ENCODE measurements at places on chromosomes 2 and 18.

DNA sequence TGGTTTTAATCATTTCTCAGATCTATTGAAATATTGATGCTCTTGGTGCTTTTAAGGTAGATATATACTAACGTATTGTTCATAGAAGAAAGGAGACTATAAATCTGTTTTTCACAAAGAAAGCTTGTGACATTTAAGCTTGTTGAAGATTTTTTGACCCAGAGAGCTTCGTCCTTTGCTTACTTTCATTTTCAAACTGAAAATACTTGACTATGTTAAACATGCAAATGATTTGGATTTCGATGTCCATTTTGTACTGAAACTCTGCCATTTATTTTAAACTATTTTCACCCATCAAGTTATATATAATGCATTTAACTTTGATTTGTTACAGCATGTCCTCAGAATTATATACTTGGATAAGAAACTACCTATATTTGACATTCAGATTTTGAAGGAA lies 85.2 kb downstream of the SLC4A10 start:
- no peak for DNase-seq

DNA sequence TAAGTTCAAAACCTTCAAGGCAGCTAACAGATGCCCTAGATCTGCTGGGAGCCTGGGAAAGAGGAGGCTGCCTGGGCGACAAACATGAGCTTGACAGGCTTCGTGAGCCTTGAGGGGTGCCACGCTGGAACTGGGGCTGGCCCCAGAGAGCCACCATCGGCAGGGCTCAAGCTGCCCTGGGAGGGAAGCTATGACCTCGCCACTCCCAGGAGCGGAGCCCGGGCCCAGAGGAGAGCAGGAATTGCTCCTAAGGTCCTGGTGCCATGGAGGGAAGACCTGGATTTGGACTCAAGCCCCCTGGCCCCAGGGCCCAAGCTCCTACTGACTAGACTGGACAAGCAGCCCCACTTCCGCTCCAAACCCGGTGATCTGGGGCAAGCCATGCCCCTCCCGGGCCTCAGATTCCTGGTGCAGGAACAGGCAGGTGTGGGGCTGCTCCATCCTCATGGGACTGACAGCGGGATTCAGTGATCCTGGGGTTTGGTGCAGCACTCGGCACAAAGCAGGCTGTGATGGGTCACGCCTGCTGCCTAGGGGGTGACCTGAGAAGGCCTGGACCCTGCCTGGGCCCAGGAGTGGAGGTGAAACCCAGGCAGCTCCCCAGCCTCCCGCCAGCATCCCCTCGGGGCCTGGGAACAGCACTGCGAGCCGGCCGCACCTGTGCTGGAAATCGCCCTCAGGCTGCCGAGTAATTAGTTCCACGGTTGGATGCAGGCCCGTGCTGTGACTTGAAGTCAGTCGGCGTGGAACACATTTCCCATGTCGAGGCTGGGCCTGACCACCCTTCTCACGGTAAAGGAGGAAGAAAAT lies 246.9 kb downstream of the NDUFA10 start:
- DNase-seq: no peak

- no peak for DNase-seq
Measured at GRCh38 chr2:54728669-54729120, 5.2 kb downstream of the EML6 start.

DNA sequence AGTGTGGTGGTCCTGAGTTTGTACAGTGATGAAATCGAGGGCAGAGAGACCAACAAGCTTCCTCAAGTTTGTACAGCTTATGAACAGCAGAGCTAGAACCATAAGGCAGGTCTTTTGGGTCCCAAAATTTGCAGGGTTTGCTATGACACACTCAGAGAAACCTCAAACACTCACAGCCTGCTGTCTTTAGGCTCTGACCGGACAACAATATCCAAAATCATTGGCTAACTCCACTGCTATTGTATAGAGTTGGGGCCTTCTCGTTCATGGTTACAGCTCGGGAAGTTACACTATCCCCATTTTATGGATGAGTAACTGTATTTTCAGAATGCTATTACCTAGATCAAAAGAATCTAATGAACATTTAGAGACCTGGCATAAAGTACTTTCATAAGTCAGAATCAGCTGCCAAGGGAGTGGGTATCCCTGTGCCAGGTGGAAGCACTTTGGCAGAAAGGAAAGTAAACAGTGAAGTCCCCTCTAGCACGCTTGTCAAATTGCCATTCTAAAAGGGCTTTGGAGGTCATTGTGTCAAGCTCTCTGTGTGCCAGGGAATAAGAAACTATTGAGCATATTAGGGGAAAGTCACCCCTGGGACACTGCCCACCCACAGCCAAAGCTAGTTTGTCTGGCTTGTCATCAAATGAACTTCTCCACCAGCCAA lies 331.8 kb downstream of the ALK start:
- DNase-seq: no peak

DNA sequence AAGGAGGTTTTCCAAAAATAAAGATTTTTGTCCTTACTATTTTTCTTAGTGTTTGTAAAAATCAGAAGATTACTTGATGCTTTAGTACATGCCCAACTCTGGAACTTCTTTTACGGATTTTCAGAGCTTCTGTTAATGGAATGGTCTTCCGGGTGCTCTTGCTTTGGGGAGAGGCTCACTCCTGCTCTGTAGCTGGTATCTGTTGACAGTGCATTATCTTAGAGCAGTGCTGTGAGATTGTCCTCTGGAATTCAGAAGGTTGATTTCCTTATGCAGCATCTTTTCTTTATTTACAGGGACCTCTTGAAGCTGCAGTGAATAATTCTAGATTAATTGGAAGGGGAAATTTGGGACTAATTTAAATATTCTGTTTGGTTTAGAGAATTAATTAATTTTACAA lies 4.6 kb downstream of the MAPRE2 start:
- no peak for DNase-seq

DNA sequence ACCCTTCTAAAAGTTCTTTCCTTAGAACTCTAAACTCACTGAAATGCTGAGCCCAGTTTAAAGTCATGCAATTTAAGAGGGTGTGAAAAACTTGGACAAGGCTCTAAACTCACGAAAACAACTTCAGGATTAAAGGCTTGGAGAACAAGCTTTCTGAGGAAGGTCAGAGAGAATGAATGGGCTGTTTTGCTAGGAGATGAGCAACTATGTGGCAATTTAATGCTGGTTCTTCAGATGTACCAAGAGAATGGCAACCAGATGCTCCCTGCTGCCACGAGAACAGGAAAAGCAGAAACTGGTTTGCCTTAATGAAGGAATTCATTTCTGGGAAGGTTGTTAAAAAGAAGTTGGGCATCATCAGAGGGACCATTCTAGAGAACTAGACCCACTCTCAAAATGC lies 77.8 kb upstream of the PMAIP1 start:
- DNase-seq: no peak

GRCh38 chr2:223488814-223489213 lies 113.3 kb downstream of the SCG2 start:
- DNase-seq: no peak

DNA sequence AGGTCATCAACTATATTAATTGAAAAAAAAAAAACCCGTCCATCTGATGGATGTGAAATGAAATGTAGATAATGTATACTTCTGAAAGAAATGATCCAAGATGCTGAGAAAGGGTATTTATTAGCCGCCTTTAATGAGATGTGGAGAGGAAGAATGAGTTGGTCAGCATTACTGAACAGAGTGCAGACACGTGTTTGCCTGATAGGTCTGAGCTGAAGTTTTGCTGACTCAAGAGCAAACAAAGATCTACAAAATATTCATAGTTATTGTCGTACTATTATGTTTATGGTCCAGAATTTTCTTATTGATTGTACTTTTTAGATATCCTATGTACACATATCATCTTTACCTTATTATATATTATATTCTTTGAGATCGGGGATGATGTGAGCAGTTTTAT lies 235.3 kb downstream of the RDH14 start:
- DNase-seq: no peak

DNA sequence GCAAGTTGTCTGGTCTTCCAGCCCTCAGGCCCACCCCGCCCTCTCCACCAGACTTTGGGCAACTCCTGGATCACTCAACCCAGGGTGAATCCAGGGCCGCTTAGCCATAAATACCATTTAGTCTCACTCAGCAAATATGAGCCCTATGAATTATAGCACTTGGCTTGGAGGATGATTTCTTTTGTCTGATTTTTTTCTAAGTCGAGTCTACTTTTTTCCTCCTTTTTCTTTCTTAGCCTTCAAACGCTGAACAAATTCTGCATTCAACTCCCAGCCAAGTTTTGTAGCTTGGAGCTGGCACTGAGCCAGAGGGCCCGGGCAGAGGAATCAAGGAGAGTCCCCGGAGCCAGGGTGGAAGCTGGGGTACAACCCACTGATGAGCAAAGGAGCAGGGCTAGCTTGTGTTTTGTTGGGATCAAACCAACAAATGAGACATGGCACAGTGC lies 48.7 kb downstream of the SERTAD2 start:
- DNase-seq: peak; percentile 40

GRCh38 chr18:33557706-33558105 lies 20.3 kb upstream of the ASXL3 start:
- DNase-seq: no peak

DNA sequence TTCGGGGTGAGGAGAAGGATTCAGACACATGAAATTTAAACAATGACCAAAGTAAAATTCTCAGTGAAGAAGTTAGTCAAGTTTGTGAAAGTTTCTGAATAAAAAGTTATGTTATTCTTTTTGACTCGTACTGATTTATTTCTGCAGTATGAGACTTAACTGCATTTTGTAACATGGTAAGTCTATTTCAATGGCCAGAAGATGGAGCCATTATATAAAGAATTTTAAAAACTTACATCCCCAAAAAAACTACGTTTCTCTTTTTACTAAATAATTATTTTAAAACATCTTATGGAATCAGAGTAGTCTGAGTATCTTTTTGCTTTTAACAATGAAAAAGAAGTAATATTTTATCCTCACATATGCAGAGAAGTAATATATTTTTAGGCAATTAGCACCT lies 51.4 kb upstream of the SCN1A start:
- no peak for DNase-seq

GRCh38 chr18:68676913-68677312 lies 38.0 kb downstream of the TMX3 start:
- DNase-seq: no peak

DNA sequence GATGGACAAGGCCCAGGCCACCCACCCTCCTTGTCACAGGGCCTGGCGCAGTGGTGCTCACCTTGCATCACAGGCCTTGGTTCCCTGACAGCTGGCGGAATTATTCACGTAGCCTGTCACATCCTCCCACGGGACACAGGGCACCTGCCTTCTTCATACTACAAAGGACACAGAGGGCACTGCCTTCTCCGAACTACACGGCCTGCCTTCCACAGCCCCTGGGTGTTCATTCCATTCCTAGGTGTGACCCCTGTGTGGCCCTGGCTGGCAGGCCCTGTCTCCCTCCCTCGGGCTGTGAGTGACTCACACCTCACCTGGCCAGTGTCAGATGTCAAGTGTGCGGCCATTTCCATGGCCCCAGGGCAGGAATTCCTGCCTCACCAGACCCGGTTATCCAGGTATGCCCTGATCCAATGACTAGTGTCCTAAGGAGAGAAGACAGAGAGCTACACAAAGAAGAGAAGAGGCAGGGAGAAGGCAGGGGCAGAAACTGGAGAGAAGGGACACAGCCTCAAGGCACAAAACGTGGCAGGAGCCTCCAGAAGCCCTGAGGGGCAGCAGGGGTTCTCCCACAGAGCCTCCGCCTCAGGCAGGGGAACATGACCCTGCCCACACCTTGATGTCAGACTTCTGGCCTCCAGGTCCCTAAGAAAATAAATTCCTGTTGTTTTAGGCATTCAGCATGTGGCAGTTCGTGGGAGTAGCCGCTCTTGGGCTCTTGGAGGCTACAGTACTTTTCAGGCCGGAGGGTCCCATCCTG lies 43.4 kb downstream of the MBP start:
- DNase-seq: peak; percentile 72

- no peak for DNase-seq
Measured at GRCh38 chr2:165214093-165214492, 10.2 kb upstream of the SCN3A start.

GRCh38 chr2:15548974-15549373 lies 12.2 kb downstream of the NBAS start:
- DNase-seq: no peak

GRCh38 chr2:132757002-132757589 lies 87.1 kb upstream of the LYPD1 start:
- no peak for DNase-seq

GRCh38 chr2:6314218-6314960 lies 551.3 kb downstream of the CMPK2 start:
- no peak for DNase-seq

GRCh38 chr2:119011162-119011909 lies 69.3 kb downstream of the MARCO start:
- DNase-seq: peak; percentile 69

DNA sequence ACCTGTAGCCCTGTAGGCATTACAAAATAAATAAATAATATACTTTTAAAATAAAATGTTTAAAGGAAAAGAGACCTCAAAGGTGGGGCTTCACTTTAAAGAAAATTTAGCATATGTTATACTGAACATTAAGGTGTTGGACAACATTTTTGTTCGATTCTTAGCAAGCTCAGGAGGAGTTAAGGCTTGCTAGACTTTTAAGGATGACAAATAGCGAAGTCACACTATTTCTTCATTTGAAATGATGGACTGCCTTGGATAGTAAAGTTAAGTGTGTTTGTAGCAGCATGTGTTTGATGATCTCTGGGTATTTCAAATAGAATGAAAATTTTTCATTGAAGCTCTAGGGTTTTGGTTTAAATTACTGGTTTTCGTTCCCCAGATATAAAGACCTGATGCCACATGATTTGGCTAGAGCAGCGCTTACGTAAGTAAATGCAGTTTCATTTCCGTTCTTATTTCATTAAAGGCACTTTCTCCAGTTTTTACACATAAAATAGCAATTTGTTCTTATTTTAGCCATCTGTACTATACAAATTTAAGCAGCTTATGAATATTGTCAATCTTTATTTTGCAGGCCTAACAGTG lies 24.9 kb downstream of the HADHB start:
- DNase-seq: no peak

DNA sequence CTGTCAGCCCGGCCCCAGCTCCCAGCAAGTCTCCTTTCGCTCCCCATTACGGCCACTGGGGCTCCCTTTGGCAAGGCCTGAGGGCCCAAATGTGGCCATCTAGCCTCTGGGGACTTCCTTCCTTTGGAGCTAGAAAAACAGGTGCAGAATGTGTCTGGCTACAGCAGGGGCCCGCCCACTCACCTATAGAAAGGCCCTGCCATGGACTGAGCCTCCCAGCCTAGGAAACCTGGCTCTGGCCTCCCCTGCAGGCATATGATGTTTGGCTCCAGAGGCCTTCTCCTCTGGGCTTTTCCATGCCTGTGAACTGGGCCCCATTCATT lies 55.3 kb upstream of the ALPP start:
- no peak for DNase-seq

DNA sequence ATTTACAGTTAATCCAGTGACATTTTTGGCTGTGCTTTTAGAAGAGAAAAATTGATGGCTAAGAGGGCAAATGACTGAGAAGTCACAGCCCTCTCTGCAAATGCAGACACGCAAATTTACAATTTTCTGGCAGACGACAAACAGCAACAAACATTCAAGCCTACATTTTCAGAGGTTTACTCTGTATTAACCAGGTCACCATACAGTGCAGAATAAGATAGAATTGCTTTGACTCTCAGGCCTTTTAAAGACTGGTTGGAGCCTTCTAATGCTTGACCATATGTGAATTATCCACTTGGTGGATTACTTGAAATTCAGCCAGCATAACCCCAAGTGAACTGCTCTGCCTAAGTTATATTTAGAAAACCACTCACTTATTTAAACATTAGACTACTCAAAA lies 280.9 kb upstream of the STON1 start:
- DNase-seq: no peak

GRCh38 chr18:21575656-21576055 lies 24.8 kb downstream of the ESCO1 start:
- no peak for DNase-seq

- no peak for DNase-seq
Measured at GRCh38 chr2:24049485-24050021, at the start of gene FKBP1B. Gene FKBP1B (plus strand): TSS chr2:24049741. CDS start chr2:24049850, 109 bp downstream.
